GOT3 (cell line): ENCODE measurements at places on chromosomes 11 and 22.
A peak's percentile ranks its signal among the peaks of the same experiment; 100 is the strongest.

DNA sequence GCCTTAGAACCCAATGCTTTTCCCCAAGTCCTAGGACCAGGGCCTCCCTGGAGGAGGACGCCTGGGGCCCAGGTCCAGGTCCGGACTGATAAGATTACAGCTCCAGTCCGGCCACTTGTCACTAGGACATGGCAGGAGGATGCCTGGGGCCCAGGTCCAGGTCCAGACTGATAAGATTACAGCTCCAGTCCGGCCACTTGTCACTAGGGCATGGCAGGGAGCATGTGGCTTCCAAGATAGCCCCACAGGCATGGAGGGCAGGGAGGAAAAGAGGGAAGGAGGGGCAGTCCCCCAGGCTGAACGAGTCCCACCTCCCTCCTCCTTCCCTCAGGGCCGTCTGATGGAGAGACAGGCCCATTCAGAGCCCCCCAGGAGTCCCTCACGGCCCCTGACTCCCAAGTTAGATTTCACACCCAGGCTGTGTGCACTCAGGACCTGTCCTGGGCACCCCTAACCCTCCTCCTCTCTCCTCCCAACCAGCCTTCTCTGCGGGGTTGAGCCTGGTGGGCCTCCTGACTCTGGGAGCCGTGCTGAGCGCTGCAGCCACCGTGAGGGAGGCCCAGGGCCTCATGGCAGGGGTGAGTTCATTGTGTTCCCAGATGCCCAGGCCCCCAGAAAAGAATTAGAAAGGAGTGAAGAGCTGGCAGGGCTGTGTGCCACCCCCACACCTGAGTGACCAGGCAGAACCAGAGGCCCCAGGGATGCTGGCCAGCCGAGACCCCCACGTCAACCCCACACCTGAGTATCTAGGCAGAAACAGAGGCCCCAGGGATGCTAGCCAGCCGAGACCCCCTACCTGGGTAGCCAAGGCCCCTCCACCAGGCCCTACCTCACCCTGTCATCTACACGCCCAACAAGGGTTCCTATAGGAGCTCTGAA, 2.1 kb downstream of the TSPAN32 start:
- DNase-seq = no peak

- DNase-seq = no peak
Observed at GRCh38 chr11:19216709-19217374, 15.1 kb upstream of the CSRP3 start.

GRCh38 chr11:64244107-64244506, 2.6 kb downstream of the PPP1R14B start:
- no peak for DNase-seq

DNA sequence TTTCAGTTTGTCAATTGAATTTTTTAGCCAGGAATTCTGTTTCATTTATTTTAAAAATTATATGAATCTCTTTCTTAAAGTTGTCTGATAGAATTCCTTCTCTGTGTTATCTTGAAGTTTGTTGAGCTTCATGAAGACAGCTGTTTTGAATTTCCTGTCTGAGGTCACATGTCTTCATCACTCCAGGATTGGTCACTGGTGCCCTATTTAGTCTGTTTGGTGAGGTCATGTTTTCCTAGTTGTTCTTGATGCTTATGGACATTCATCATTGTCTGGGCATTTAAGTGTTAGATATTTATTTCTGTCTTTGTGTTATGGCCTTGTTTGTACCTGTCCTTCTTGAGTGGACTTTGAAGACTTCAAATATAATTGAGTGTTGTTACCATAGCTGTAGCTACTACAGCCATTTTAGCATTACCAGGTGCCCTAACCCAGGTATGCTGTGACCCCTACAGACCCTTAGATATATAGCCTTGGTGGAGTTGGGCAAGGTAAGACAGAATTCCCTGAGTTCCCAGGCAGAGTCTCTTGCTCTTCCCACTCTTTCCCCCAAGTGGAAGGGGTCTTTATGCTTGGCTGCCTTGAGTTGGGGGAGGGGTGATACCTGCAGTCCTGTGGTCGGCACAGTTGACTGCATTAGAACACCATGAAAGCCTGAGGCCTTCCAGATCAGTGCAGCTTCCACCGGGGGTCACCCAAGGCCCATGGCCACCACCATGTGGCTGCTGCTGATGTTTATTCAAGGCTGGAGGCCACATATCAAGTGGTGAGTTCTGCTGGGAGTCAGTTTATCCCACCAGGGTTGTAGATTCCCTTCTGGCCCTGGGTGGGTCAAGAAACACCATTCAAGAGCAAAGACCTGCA, 229.6 kb downstream of the DYNC2H1 start:
- DNase-seq = no peak

DNA sequence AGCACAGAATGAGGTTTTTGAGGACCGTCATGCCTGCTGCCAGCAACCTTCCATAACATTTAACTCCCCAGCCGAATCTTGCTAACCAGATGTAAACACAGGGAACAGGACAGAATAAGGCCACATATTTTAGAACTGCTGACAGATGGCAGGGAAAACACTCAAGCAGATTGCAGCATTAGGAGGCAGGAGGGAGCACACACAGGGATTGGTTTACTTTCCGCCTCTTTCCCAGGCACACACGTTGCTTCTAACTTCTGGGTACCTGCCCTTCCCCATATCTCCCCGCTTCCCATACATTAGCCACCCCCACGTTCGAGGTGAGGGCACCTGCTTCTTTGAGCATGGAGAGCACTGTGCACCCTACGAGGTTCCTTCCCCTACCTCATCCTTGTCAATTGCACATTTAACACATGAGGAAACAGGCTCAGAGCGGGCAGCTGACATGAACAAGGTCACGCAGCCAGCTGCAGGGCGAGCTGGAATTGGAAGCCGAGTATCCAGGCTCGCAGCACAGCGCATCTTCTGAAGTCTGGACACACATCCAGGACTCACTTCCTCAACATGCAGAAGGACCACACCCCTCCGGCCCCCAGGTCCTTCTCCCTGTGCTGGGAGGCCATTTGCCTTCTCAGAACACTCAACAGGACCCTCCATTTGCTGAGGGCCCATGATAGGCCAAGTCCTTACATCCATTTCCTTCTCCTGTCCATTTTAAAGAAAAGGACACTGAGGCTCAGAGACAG, 18.7 kb downstream of the ASPHD2 start:
- DNase-seq = no peak

DNA sequence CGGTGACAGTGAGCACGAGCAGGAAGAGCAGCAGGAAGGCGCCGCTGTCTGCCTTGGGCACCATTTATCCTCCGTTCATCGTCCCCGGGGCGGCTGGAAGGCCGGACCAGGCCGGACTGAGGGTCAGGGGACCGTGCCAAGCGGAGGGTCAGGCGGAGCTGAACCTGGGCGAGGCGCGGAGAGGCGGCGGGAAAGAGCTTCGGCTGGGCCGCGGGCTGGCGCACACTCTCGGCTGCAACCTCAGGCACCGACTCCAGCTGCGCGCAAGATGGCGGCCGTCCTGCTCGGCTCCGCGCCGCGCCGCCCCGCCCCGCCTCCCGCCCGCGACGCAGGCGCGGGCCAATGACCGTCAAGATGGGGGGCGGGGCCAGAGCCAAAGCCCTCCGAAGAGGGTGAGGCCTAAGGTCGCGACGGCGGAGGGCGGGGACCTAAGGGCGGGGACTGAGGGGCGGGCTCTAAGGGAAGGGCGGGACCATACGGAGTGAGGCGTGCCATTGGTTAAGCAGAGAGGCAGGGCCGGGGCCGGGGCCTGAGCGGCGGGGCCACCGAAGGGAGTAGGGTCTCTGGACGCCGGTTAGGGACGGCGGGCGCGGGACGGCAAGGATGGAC, at the start of gene DGCR2:
Gene DGCR2, minus strand, starts transcription at position 270 of the 609 bp plus-strand sequence. Its CDS starts 206 bp downstream, at position 64.
- peak; percentile 82 for DNase-seq

DNA sequence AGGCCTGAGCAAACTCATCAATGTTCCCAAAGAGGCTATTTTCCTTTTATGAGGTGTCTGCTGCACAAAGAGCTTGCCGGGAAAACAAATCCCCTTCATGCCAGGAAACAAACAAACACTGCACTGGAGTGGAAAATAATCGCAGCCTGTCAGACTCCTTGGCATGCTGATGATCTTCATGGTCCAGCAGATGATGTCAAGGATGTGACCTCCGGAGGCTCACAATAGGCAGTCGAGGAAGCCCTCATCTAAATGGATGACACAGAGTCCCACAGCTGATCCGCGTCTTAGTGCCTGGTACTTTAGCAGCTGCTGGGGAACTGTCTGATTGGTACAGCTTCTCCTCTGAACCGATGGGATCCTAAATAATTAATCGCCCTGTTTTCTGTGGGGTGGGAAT, 187.6 kb downstream of the TENM4 start:
- no peak for DNase-seq
